GM13977 (cell line): ENCODE measurements at places on chromosomes 5 and 9.

GRCh38 chr9:33137781-33138264, 29.3 kb downstream of the B4GALT1 start:
- no peak for DNase-seq

DNA sequence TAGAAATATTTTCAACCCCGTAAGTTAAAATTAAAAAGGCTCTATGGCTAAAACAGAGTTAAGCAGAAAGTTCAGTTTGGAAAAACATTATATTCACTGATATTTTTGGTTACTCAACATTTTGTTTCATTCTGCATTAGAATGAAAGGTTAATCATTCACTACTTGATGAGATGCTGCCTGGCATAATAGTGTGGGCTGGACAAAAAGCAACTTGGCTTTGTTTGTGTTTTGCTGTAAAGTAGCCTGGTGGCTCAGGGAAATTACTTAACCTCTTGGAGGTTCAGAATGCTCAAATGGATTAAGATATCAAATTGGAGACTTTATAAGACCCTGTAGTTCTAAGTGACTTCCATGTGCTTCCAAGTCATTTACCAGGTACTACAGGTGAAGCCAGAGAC, 367.4 kb upstream of the TRPC7 start:
- no peak for DNase-seq

DNA sequence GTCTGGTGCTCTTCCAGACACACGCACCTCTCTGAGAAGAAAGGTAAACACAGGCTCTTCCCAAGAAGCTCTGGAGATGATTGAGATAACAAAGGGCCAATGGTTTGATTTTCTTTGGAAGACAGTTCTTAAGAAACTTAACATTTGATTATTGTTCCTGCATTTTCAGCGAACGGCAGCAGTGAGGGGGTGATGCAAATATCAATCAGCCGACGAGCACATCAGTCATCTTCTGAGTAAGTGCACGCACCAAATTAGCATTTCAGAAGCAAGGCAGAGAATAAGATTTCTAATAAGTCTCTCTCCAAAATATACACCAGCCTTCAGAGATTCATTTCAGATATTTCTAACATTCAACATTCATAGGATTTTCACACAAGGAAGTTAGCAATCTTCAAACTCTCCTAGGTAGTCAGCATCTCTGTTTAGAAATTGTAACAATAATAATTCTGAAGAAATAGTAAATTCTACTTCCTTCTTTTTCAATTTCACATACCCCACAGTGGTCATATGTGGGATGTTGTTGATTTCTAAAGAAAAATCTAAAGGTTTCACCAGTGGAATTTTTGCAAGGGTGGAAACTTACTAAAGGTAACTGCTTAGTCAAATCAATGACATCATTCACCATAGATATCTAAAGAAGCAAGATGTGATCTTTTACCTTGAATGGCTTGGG, 250.3 kb downstream of the SEC61B start:
- DNase-seq, result peak; percentile 27

GRCh38 chr9:92170848-92171247, 55.6 kb upstream of the SPTLC1 start:
- DNase-seq, result no peak

DNA sequence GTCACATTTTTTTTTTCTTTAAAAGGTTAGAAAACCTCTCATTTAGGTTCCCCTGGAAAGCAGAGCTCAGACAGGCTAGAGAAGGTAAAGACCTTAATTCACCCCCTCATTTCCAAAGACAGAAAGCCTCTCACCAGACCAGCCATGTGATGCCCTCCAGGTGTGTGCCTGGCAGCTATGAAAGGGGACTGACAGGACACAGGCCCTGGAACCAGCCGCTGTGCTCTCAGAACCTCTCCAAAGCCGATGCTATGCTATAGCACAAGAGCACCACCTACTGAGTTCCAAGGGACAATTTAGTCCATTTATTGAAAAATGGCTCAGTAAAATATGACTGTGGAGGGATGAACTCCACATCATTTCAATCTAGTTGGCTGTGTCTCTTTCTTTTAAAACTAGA, 48.8 kb downstream of the FANCC start:
- DNase-seq, result peak; percentile 27

DNA sequence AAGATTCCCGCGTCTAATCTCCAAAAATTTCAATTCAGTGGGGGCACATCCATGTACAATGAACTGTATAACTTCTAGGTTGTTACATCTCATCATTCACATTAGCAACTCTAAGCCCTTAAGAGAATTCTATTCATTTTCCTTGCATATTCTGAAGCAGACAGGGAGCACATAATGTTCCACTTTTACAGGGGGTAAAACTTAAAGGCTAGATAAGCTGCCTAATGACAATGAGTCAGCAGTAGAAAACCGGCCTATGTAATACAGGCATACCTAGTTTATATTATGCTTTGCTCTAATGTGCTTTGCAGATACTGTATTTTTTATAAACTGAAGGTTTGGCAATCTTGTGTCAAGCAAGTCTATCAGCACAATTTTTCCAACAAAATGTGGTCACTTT, 40.4 kb downstream of the PTAR1 start:
- DNase-seq, result no peak

DNA sequence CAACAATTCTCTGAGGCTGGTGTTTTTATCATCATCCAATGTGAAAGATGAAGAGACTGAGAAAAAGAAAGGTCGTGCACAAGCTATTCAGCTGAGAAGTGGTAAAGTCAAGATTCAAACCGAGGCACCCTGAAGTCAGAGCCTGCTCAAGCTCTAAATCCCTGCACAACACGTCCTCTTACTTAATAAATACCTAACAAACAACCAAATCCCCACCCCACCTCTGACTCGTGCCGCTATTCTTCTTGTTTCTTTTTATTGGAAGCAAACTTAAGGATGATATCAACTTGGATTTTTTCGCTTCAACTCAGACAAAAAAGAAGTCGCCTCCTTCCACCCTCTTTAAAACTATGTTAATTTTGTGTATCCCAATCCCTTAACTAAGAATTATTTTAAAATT, 140.2 kb downstream of the CEP120 start:
- DNase-seq, result no peak

DNA sequence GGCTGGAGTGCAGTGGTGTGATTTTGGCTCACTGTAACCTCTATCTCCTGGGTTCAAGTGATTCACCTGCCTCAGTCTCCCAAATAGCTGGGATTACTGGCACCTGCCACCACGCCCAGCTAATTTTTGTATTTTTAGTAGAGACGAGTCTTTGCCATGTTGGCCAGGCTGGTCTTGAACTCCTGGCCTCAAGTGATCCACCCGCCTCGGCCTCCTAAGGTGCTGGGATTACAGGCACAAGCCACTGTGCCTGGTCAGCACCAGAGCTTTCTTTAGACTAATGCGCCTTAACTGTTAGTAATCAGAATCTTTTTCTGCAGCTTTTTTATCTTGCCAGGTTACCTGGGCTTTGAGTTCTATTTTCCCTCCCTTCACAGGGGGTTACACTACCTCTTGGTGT, 18.4 kb downstream of the PTGS1 start:
- no peak for DNase-seq

GRCh38 chr5:108917596-108917995, 169.9 kb downstream of the FER start:
- DNase-seq, result no peak

GRCh38 chr5:123093111-123093600, 4.1 kb downstream of the PRDM6 start:
- DNase-seq, result peak; percentile 26

DNA sequence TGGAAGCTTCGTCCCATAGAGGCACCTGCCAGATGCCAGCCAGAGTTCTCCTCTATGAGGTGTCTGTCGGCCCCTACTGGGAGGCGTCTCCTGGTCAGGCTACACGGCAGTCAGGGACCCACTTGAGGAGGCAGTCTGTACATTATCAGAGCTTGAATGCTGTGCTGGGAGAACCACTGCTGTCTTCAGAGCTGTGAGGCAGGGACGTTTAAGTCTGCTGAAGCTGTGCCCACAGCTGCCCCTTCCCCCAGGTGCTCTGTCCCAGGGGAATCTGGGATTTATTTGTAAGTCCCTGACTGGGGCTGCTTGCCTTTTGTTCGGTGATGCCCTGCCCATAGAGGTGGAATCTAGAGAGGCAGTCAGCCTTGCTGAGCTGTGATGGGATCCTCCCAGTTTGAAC, 70.8 kb downstream of the NDUFS4 start:
- no peak for DNase-seq

DNA sequence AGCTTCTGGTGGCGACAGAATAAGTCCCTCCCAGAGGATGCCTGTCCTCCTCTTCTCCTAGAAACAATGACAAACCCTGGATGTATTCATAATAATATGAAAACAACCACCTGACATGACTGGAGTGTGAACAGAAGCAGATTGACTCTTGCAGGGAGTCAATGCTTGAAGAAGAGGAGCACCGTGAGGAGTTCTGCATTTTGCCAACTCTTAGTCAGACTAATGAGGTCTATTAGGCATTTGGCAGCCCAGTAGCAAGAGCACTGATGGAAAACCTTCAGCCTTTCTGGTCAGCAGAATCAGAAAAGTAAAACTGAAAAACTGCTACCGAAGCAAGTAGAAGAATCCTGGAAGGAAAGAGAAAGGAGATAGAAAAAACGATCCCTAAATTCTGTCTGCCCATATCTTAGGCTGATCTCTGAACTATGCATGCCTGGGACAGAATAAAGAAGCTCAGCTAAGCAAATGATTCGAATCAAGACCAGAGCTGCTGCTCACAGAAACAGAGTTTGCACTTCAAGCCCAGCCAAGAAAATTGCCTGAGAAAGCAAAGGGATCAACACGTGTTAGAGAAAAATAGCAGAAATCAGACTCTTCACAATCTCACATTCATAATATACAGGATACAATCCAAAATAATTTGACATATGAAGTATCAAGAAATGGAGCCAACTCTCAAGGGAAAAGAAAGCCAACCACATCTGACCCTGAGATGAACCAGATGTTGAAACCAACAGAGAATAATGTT, 69.5 kb upstream of the OSMR start:
- no peak for DNase-seq

DNA sequence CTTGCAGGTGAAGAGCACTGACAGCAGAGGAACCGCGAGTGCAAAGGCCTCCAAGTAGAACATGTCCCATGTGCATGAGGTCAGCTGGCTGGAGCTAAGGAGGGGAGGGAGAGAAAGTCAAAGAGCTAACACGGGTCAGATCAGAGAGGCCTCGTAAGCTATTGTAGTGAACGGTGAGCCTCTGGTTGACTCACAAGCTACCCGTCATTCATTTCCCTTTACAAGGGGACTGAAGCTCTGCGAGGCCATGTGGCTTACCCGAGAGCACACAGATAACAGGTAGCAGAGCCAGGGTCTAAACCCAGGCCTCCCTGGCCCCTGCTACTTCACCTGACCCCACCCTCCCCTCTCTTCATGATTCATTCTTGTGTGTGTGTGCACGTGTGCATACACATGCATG, 152.7 kb upstream of the ADRA1B start:
- no peak for DNase-seq

GRCh38 chr9:35859310-35859989, 10.8 kb downstream of the OR13J1 start:
- DNase-seq, result no peak

DNA sequence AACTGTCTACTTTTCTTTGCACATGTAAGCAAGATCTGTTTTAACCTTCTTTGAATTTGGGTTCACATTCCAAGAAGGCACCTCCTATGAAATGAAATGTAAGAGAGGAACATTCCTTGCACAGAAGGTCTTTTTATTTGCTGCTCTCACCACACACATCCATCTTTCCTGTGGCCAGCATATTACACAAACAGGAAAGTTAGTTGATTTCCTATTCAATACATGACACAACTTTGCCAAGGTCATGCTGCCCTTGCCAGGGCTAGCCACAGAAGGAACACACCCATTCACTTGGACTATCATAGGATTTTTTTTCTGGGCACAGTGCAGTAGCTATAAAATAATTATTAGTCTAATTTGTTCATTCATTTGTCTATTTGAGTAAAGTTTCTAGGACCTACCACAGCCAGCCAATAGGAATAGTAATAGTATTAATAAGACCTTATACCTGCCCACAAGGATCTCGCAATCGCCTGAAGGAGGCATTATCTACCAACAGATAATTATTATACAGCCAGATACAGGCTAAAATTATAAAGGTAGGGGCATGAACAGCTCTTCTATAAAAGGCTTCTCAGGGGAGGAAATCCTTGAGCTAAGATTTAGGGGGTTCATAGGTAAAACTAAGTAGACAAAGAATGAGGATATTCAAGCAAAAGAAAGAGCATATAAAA, 78.1 kb upstream of the NREP start:
- DNase-seq, result no peak

GRCh38 chr5:32934529-32934928, 223.4 kb downstream of the NPR3 start:
- DNase-seq, result no peak

GRCh38 chr5:19795218-19795617, 192.8 kb downstream of the CDH18 start:
- DNase-seq, result no peak

GRCh38 chr5:171433352-171433698, 13.9 kb downstream of the FGF18 start:
- DNase-seq, result no peak

DNA sequence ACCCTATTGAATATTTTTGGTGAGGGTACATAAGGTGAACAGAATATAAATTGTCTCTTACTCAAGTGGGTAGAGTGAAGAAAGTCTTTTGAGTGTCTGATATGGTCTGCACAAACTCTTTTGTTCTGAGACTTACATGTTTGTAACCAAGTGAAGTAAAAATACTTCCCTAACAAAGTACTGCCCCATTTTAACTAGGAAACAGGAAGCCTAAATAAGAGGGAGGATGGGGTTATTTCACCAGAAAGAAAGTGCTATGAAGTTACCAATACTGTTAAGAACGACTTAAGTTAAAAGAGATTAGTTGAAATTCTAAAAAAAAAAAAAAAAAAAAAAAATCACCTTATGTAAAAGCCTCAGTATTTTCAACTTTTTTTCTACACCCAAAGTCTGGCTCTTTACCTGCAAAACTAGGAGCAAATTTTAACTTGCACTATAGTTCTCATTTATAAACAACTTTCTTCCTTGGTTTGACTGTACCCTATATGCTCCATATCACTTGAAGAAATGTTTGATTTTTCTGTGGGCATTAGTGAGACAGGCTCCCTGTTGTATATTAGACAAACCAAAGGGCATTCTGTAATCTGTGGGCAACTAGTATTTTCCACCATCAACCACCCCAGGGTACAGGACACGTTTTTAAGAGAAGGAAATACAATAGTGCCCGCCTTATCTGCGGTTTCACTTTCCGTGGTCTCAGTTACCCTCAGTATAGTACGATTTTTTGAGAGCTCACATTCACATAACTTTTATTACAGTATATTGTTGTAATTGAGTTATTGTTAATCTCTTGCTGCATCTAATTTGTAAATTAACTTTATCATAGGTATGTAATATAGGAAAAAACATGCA, 127.7 kb downstream of the NR3C1 start:
- no peak for DNase-seq

DNA sequence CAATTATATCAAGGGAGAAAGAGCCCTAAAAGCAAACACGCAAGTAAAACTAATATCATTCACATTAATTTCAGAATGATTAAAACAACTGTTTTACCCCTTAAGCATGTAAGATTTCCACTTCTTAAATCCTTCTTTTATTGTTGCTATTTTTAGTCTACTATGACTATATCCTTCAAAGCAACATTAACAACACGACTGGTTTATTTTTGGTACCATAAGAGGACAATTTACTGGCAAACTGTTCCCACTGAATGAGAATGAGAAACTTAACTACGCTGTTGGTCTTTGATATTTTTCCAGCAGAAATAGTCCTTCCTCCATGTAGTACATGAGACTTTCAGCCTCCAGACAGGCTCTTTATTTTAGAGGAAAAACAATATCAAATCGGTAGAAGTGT, 281.5 kb downstream of the CTNND2 start:
- DNase-seq, result no peak

- no peak for DNase-seq
These were observed 71.2 kb downstream of the ZNF354C start for GRCh38 chr5:179131321-179131835.

GRCh38 chr5:166058660-166059059, 2232.8 kb upstream of the WWC1 start:
- DNase-seq, result no peak
